ENCODE measurements at places on chromosomes 4 and X.

GRCh38 chrX:136616987-136617685 lies 30.8 kb upstream of the CD40LG start:
- no peak for DNase-seq

DNA sequence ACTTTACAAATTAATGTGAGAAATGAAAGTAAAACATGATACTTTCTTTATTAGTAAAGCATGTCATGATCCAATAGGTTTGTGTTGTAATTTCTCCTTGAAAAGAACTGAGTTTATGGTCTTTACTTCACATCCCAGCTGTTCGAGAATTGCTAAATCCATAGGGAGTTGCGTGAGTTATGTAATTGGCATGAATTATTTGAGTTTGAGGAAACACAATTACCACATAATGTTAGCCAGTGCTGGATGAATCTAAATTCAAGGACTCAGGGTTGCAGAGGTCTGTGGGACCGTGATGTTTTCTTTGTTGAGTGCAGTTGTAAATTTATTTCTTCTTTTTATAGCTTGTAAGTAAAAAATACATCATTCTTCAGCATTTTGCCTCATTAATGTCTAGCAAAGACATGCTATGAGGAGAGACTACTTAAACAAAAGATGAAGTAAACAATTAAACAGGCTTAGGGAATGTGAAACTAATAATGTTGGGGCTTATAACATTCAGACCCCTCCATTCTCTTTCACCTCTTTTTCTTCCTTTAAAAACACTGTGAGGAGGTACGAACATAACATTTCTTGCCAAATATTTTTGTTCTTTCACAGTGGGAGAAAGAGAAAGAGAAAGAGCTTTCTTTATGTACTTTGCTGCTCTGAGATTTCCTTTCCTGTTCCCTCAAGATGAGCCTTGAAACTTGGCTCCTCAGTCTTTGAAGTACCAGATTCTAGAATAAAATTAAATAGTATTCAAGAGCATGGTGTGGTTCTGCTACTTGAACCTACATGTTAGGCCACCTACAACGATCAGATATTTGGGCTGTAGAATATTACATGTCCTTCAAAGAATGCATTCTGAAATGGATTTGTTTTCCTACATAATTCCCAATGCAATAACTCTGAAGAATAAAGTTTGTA lies 159.6 kb upstream of the ANK2 start:
- no peak for DNase-seq

DNA sequence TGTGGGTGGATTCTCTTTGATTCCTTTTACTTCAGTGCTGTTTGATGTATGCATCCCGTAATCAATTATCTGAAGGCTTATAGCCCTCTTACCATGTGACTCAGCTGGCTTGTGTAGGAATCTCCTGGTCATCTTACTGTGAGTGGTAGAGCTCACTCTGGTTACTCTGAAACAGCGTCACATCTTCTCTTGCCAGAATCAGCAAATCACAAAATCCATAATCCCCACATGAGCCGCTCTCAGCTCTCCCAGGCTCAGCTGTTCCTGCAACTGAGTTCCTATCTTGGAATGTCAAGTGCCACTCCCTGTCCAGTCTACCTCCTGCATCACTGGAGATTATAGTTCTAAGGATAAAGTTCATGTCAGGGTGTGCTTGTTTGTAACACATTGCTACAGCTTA lies 278.0 kb downstream of the FBXO8 start:
- DNase-seq = no peak

- no peak for DNase-seq
Observed at GRCh38 chr4:90727938-90728337, 600.7 kb downstream of the CCSER1 start.
